ENCODE measurements at places on chromosomes 7 and 10.
A peak's percentile ranks its signal among the peaks of the same experiment; 100 is the strongest.

DNA sequence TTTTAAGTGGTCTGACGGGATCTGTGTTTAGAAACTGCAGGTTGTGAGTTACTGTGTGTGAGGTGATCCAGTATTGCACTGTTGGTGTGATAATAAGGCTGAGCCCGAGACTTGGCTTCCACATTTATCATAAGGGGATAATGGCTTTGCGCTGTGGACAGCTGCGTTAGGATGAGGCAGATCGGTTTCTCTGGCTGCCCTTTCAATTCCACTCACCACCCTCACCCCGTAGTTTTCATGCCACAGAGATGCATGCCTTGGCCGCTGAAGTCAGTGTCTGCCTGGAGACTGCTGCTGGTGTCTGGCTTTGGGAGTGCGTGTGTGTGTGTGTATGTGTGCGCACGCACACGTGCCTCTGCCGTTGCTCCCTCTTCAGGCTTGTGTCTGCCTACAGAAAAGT lies 273.0 kb downstream of the CCDC3 start:
- no peak for DNase-seq

DNA sequence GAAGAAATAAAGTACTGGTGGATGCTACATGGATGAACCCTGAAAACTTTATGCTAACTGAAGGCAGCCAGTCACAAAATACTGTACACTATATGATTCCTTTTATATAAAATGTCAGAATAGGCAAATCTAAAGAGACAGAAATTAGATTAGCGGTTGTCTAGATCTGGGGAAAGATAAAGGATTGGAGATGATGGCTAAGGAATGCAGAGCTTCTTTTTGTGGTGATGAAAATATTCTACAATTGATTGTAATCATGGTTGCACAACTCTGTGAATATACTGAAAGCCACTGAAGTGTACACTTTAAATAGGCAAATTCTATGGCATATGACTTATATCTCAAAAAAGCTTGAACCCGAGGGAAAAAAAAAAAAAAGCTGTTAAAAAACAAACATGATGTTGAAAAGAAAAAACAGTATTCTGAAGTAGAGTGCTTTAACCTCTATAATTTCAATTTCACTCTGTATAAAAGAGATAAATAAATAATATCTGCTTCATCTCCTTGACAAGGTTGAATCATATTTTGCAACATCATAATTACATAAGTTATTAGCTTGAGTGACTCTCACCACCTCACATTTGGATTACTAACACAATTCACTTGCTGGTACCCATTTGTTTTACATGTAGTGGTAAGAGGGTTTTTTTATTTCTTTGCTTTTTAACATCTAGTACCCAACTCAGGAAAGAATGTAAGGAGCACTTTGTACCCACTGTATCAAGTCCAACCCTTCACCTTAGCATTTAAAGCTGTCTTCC lies 2.8 kb upstream of the GNAI1 start:
- no peak for DNase-seq

GRCh38 chr10:43200538-43201390 lies 62.5 kb downstream of the CSGALNACT2 start:
- no peak for DNase-seq

- no peak for DNase-seq
Measured at GRCh38 chr10:131088619-131089018, 222.9 kb downstream of the TCERG1L start.

DNA sequence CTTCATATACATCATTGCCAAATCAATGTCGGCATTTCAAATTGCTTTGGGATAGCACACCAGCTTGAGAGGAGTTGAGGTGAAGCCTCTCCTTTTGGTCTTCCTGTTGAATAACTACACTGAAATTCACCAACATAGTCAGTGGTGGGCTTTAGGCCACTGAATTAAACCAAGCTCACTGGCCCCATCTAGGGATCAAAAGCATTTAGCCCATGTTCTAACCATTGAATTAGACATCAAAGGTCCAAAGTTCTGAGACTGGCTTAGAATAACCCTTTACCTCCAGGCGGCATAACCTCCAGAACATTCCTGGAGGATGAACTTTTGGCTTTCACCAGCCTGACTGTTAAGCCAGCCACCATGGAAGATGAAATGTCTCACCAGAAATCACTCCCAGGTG lies 54.6 kb downstream of the BPGM start:
- no peak for DNase-seq

DNA sequence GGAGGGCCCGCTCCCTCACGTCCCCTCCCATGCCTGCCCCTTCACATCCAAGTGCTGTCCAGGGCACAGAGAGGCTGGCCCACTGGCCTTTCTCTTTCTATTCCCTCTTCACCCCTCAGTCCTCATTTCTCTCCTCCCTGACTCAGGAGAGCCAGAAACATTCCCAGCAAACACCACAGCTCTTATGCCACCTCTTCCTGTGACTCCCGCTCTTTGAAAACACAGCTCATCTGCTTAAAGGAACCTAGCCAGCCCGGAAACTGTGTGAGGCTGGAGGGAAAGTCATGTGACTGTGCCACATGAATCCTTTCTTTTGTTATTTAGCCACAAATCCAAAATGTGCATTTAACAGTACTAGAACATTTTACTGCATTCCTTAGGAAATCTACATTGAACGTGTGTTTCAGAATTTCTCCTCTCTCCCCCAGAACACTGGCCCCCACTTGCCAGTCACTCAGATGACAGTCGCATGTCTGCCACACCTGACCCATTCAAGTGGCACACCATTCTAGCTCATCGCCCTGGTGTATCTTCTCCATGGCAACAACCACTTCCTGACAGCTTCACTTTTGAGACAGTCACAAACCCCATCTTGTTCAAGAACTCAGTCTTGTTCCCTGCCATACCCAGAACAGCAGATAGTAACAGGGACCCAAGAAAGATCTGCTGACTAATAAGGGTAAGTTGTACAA lies 42.8 kb downstream of the GRB10 start:
- no peak for DNase-seq

DNA sequence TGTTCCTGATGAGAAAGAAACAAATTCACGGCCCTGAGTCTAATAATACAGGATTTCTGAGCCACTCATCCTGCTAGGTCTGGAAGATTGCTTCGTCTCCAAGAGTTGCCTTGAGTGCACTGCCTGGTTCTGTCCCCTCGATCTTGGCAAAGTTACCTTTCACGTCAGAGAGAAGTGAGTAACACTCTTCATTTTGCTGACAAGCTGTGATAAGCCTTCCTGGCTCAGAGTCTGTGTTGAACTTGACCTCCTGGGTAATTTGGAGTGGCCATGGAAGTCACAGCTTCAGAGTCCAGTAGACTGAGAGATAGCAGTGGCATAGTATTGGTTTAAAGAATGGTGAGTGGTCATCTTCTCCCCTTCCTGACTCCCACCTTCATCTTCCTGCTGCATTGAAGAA lies 64.7 kb upstream of the LRGUK start:
- no peak for DNase-seq

DNA sequence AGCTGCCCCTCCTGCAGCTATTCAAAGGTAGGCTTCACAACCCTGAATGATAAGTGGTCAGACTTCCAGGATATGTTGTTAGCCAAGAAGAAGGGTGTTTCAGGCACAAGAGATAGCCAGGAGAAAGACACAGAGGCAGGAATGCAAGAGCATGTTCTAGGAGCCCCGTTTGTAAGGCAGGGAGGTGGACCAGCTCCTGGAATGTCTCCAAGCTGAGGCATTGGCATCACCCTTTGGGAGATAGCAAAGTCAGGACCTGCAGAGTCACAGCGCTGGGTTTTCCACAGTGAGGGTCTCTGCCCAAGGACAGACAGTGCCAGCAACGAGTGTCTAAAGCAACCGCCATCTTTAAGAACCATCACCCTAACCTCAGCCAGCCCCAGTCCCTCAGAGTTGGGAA lies 484.5 kb upstream of the ZMIZ1 start:
- no peak for DNase-seq

DNA sequence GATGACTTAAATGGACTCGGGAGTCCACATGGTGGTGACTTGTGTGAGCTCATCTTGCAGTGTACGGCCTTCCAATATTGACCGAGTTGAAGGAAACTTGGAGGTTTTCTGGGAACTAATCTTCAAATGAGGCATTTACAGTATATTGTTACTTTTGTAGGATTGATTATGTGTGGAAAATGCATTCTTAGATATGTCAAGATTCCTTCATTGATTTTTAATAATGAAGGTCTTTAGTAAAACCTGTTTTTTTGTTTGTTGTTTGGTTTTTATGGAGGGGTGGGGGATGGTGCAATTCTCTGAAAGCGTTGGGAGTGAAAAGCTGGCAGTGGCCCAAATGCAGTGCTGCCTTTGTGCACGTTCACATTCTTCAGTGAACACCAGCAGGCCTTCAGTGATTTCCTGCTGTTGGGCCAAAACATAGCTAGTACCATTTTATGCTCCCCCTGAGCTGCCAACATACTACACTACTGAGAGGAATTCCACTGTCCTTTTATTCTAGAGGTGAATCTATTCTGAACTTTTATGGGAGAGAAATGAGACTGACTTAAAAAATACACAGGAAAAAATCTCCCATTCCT lies 50.4 kb downstream of the CCNY start:
- DNase-seq = no peak

DNA sequence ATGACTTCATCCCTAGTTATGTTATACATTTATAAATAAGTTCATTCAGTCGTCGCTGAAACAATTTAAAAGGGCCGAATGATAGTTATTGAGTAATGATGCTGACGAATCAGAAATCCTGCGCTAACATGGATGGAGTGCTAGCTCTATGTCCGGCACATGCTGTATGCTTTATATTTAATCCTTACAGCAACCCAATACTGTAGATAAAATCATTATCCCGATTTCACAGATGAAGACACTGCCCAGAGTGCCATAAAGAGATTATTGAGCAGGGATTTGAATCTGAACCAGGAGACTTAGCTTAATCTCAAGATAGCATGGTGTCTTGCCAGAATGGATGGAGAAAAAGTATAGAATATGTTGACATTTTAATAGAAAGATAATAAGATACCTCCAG lies 1.1 kb upstream of the ICA1 start:
- no peak for DNase-seq

- no peak for DNase-seq
Measured at GRCh38 chr7:157526005-157526912, 189.5 kb downstream of the DNAJB6 start.

- DNase-seq = no peak
Measured at GRCh38 chr7:26688388-26688787, 176.0 kb downstream of the SKAP2 start.

GRCh38 chr7:77246026-77246640 lies 46.5 kb upstream of the FGL2 start:
- DNase-seq = no peak

GRCh38 chr7:133542209-133542780 lies 289.4 kb downstream of the EXOC4 start:
- no peak for DNase-seq

DNA sequence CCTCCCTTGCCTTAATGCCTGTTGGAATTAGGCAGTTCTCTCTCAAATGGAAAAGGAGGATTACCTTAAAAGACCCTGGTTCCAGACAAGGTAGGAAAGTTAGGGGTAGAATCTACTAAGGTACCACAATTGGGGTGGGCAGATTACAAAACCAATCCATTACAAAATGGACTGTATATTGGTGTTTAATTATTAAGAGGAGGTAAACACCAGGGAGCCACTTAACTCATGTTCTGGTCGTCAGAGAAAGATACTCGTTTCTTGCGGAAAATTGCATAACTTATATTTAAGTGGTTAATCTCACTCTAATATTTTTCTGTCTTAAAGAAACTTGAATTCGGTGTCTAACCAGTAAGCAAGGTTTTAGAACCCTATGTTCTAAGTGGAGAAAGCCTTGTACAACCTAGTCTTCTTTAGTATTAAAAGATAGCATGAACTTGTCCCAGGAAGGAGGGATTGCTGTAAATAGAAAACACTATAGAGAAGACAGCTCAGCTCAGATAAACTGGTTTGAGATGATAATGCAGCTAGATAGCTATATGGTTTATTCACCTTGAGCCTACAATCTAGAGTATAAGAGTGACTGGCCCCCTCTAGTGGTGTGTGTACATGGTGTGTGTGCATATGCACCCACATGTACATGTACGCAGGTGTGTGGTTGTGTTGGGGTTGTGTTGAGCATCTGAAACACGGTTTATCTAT lies 58.0 kb upstream of the STRIP2 start:
- peak; percentile 3 for DNase-seq

DNA sequence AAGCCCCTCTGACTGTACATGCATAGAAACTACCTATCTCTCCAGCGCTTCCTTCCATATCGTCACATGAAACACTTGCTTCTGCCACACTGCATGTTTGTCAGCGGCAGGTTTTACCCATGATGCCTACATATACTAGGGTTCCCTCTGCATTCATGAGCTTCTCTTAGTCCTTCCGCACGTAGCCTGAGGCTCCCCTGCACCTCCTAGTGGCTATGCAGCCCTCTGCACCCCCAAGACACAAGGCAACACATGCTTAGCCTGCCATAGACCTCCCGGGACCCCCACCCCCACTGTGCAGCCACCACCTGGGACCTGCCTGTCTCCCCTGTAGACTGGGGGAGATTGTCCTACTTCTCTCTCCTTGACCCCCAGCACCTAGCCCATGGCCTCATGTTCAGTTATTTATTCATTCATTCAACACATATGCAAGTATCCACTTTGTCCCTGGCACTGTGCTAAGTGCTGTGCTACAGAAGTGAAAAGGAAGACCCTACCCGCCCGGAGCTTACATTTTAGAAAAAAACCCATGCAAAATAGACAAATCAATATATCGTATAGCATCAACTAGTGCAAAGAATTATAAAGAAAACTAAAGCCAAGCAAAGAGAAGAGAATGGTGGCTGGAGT lies 23.5 kb downstream of the TMEM273 start:
- no peak for DNase-seq

- DNase-seq = no peak
Measured at GRCh38 chr7:111045449-111045848, 45.5 kb upstream of the LRRN3 start.

DNA sequence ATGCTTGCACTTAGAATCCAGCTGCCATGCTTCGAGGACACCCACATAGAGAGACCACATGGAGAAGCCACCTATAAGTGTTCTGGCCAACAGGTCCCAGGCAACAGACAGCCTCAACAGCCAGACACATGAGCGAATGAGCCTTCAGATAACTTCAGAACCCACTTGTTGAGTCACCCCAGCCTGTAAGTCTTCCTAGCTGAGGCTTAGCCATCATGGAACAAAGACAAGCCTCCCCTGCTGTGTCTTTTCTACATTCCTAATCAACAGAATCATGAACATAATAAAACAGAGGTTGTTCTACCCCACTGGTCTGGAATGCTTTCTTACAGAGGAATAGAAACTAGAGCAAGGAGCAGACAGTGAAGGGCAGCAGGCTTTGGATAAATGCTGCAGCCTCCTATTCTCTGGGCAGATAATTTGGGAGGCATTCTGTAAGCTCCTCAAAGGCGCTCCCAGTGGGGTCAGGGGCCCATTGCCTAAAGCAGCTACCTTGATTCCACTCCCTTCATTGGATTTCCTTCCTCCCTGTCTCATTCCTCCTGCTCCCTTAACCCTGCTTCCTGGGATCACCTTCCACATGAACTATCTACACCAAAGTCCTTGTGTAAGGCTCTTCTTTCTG lies 4.6 kb downstream of the TLL2 start:
- DNase-seq = no peak

All from NCI-H2171 (cell line).